Hematopoietic multipotent progenitor cell treated with erythropoietin and hydrocortisone succinate and interleukin-3 and kit ligand, for 15 days (in vitro differentiated cells): ENCODE measurements at places on chromosomes 1 and 21.

DNA sequence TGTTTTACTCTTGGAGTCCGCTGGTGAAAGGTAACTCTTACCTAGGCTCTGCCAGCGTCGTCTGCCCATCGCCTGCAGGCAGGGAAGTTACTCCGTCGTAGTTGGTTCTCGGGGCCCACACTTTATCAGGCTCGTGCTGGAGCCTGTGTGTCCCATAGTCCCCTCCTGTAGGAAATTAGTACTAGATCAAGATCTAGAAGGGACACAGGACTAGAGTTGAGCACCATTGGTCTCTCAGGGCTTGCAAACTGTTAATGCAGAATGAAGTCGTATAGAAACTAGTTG, 940 bp downstream of the SRRM1 start:
- DNase-seq = peak; percentile 14

- DNase-seq = no peak
Measured at GRCh38 chr1:97071173-97071572, 349.6 kb downstream of the PTBP2 start.

GRCh38 chr1:66927528-66927927, 2.7 kb downstream of the MIER1 start:
- DNase-seq = no peak

DNA sequence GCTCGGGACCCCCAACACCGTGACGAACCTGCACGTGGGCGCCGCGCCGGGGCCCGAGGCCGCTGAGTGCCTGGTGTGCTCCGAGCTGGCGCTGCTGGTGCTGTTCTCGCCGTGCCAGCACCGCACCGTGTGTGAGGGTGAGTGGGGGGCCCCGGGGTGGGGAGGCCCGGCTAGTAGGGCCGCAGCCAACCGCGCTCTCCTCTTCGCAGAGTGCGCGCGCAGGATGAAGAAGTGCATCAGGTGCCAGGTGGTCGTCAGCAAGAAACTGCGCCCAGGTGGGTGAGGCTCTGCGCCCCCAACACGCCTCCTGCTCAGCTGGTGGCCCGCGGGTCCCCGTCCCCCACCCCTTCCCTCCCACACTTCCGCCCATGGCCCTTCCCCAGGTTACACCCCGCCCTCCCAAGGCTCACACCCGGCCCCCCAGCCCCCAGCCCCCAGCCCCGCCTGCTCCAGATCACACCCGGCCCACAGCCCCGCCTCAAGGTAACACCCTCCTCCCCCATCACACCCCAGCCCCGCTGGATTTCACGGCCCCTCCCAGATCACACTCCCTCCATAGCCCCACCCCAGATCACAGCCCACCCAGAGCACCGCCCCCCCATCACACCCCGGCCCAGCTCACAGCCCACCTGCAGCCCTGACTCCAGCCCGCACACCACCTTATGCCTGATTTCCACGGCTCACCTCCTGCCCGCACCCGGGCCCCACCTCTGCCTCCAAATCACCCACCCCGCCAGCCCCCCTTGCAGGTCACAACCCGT, 2.4 kb upstream of the MMP23B start:
- no peak for DNase-seq

GRCh38 chr1:65026235-65026634, 59.9 kb upstream of the JAK1 start:
- DNase-seq = no peak

- no peak for DNase-seq
Measured at GRCh38 chr1:181117648-181118449, 29.3 kb downstream of the IER5 start.
